ENCODE measurements at places on chromosomes 5 and 9. TPM values are rescaled to one million over a fixed set of nuclear protein-coding genes. Genes with fewer than 3 reads are reported as not detected.

The CCDC192 gene
- not detected for total RNA-seq

DNA sequence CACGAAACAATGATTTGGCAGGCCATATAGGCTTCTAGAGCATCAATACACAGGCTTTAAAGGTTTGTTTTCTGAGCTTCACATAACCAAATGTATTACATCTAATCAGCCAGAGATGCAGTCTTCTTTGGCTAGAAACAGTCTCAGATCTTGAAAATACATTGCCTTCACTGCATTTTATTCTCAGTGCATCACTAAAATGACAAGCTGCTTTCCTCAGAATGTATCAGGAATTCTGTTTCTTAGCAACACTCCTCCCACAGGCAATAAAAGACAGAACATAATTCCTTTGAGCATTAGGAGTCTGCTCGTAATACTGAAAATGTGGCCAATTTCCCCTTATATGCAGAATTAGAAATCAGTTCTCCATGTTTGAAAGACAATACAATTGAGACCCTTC lies 36.9 kb downstream of the FEM1C start:
- no peaks in the 10 kb centered on the region for H3K36me3 ChIP-seq
- no peaks in the 10 kb centered on the region for H3K27me3 ChIP-seq
- H3K4me3 ChIP-seq: no peak overlapping the region

DNA sequence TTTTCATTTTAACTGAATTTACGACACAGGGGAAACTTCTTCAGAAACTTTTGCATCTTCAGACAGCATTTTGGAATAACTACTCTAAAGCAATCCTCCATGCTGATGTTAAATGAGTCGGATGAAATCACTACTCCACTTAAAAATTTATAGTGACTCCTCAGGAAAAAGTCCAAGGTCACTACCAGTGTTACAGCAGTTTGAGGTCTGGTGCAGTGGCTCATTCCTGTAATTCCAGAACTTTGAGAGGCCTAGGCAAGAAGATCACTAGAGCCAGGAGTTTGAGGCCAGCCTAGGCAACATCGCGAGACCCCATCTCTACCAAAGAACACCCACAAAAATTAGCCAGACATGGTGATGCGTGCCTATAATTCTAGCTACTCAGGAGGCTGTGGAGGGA lies 5.9 kb upstream of the GAS1 start:
- H3K27me3 ChIP-seq: no peaks in the 10 kb centered on the region
- DNase-seq: no peak
- peaks cover 6% of the 10 kb centered on the region for H3K4me1 ChIP-seq
- no peak overlapping the region for H3K27ac ChIP-seq

The ZNF354C gene
- total RNA-seq: 5.7 TPM

The MRPS27 gene
- total RNA-seq: 86.9 TPM

The CARD6 gene
- 1.8 TPM for total RNA-seq

GRCh38 chr5:107329850-107330249 lies 340.9 kb downstream of the EFNA5 start:
- no peak for DNase-seq
- no peaks in the 10 kb centered on the region for H3K36me3 ChIP-seq
- no peak overlapping the region for H3K27ac ChIP-seq
- H3K4me3 ChIP-seq: no peak overlapping the region
- H3K27me3 ChIP-seq: no peaks in the 10 kb centered on the region

- H3K27me3 ChIP-seq: no peaks in the 10 kb centered on the region
- H3K27ac ChIP-seq: no peak overlapping the region
- H3K36me3 ChIP-seq: peaks cover 16% of the 10 kb centered on the region
- H3K4me1 ChIP-seq: peaks cover 53% of the 10 kb centered on the region
- no peak for DNase-seq
Measured at GRCh38 chr5:169657127-169657526, 20.1 kb downstream of the DOCK2 start.

DNA sequence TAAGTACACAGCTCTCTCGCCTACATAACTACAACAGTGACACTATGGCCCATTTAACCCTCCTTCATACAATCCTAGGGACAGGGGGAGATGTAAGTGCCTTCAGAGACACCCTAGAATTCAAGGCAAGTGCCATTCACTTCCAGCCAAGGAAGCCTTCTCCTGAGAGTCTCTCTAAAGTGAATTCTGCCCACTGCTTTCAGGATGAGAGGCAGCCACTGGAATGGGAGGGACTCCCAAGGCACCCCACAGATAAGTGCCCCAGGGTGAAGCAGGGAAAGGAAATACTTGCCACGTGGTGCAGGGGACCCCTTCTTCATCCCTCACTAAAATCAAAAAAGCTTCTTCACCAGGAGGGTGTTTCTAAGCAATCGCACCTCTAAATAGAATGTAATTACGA lies 283.7 kb downstream of the ZNF608 start:
- no peaks in the 10 kb centered on the region for H3K36me3 ChIP-seq
- H3K4me1 ChIP-seq: no peaks in the 10 kb centered on the region
- H3K27me3 ChIP-seq: no peaks in the 10 kb centered on the region
- no peak overlapping the region for H3K27ac ChIP-seq

The PCDHGA2 gene
- 0.07 TPM for total RNA-seq
